ENCODE measurements at places on chromosomes 7 and 10.

DNA sequence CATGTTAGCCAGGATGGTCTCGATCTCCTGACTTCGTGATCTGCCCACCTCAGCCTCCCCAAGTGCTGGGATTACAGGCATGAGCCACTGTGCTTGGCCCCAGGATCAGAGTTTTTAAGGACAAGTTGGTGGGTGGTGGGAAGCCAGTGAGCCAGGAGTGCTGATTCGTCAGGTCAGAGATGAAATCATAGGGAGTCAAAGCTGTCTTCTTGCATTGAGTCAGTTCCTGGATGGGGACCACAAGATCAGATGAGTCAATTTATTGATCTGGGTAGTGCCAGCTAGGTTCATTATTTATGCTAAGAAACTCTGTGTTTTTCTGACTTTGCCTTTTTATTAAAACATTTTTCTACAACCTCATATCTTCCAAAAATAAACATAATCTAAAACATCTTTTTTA, 423.8 kb downstream of the ARL4A start:
- no peak for ATAC-seq

- no peak for ATAC-seq
Measured at GRCh38 chr7:7108931-7109330, 73.4 kb upstream of the C1GALT1 start.

DNA sequence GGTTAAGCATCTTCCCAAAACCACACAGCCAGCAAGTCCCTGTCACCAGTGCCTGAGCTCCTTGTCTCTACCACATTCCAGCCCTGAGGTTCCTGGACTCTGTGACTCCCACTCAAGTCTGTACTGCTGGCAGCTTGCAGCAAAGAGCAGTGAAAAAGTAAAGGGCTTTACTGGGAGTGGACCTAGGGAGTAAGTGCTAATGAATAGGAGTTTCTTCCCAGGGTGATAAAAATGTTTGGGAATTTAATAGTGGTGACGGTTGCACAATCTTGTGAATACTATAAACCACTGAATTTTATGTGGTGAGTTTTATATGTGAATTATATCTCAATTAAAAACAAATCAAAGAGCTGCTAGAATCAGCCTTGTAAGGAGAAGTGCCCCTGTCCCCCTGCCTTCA, 22.6 kb downstream of the HSPA12A start:
- ATAC-seq = no peak

GRCh38 chr10:124481717-124482116, 20.1 kb downstream of the LHPP start:
- ATAC-seq = no peak

DNA sequence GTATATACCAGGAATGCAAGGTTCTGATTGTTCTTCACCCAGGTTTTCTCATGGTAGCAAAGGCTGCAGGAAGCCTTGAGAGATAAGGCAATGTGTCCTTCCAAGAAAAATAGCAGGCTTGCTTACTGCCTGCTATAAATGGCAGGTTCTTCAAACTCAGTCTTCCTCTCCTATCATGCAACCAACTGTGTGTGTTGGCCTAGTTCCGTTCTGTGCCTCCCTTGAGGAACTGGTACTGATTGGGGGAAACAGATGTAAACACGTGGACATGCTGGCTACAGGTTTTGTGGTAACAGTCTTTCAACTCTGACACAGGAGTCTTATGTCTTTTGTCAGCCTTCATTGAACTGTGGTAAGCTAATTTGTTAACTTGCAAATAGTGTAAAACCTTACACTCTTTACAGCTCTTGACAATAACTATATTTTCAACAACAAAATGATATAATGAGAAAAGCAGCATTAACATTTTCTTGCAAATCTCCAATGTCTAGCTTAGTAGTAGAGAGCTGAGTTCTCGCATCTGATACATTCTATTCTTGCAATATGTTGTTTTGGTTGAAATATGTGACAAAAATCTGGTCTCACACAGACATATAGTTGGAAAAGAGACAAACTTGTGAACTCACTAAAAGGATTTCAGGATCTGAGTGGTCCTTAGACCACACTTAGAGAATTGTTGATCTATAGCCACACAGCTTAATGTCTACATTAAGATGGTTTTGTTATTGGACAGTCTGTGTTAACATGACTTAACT, 54.7 kb upstream of the LSM8 start:
- ATAC-seq = no peak

GRCh38 chr10:70118196-70118595, 14.4 kb downstream of the AIFM2 start:
- no peak for ATAC-seq

DNA sequence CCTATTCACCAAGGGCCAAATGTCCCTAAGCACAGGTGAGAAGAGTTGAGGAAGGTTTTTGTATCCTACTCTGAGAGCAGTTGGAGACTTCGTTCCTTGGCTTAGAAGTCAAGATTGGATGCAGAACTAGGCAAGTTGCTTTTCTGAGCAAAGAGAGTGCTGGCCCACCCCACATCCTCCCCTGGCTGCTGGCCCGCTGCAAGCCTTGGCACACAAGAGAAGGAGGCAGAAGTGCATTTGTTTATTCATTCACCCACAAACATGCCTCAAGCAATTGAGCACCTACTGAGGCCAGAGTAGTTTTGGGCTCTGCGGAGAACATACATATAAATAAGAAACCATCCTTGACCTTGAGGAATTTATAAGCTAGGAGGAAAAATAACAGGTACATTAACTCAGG, 318.9 kb downstream of the KCNMA1 start:
- no peak for ATAC-seq

- no peak for ATAC-seq
Measured at GRCh38 chr7:155425011-155425340, 33.0 kb upstream of the EN2 start.

GRCh38 chr7:1839701-1840100, 169.6 kb downstream of the ELFN1 start:
- no peak for ATAC-seq

DNA sequence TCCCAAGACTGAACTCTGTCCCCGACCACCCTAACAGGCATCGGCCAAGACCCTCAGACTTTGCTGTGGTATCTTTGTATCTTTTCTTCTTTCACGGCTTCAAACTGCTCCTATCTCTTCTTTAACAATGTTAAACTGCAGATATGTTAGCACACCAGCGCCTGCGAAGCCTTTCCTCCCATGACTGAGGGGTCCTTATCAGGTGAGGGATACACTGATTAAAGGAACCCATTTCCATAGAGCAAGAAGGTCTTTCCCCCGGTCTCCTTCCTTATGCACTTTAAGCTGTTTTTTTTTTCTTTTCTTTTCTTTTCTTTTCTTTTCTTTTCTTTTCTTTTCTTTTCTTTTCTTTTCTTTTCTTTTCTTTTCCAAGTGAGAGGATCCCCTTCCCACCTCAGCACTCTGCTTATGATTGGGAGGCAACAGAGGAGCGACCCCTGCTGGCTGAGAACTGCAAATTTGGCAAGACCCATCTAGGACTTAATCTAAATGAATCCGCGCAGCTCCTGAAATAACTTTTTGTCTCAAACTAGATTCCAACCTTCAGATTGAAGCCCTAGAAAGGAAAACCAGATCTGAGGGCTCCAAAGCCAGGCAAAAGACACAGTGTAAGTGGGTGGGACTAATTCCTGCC, 109.9 kb downstream of the ITGB8 start:
- no peak for ATAC-seq

DNA sequence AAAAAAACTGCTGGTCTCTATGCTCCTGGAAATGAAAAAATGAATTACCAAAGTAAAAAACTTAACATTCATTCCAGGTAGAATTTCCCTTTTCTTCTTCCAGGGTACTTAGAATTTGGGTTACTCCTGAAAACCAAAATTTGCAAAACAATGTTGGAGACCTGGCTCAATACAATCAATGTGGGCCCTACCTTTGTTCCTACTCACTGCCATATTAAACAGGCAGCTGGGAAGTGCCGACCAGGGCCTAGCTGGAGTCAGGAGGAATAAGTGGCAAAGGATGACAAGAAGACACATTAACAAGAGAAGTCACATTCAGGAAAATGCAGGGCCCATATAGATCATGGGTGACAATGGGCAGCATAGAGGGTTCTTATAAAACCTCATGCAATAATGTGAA, 6.4 kb upstream of the AGK start:
- ATAC-seq = no peak

Measured in motor neuron (in vitro differentiated cells).